Astrocyte (in vitro differentiated cells and primary cell): ENCODE measurements at places on chromosomes 1 and 21. TPM values are rescaled to one million over a fixed set of nuclear protein-coding genes. Genes with fewer than 3 reads are reported as not detected.

The MYOCOS gene
- not detected in 2 replicates for total RNA-seq

DNA sequence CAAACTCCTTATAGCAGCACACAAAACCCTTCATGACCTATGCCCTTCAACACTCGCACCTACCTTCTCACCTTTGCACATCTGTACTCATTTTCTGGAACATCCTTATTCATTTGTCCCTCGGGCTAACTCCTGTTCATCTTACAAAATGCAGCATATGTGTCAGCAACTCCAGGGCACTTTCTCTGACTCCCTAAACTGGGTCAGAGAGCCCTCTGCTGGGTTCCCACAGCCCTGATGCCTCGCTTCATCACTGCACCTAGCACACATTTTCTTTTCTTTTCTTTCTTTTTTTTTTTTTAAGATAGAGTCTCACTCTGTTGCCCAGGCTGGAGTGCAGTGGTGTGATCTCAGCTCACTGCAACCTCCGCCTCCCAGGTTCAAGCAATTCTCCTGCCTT lies 54.0 kb downstream of the RAB3B start:
- DNase-seq = no peak

The ATP6V0B gene
- 175 and 202 TPM in 2 replicates for total RNA-seq

DNA sequence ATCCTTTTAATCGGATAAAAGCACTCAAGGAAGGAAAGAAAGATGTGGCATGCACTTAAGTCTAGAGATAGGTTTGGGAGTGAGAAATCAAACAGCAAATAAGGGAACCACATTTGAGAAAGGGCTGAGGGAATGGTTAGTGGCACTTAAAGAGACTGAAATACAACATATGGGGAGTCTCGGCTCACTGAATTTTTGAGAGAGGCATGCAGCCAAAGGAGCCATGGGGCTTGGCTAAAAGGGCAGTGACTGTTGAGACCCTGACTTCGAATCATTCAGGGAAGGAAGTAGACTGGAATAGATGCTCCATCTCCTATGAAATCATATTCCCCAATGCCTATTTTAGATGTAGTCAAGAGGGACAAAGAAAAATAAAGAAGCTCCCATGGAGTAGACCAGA lies 58.3 kb upstream of the HAO2 start:
- no peak for DNase-seq

The THEM5 gene
- not detected in 2 replicates for total RNA-seq

The ORC1 gene
- total RNA-seq = 1.1 and 2.1 TPM in 2 replicates

- no peak for DNase-seq
Measured at GRCh38 chr1:245704341-245704740, 549.6 kb downstream of the KIF26B start.

GRCh38 chr1:184113251-184113650 lies 61.7 kb downstream of the TSEN15 start:
- peak; percentile 23 for DNase-seq

GRCh38 chr1:170714163-170714562 lies 50.2 kb downstream of the PRRX1 start:
- no peak for DNase-seq

- no peak for DNase-seq
Measured at GRCh38 chr1:32179193-32179442, 357 bp upstream of the TXLNA start.

DNA sequence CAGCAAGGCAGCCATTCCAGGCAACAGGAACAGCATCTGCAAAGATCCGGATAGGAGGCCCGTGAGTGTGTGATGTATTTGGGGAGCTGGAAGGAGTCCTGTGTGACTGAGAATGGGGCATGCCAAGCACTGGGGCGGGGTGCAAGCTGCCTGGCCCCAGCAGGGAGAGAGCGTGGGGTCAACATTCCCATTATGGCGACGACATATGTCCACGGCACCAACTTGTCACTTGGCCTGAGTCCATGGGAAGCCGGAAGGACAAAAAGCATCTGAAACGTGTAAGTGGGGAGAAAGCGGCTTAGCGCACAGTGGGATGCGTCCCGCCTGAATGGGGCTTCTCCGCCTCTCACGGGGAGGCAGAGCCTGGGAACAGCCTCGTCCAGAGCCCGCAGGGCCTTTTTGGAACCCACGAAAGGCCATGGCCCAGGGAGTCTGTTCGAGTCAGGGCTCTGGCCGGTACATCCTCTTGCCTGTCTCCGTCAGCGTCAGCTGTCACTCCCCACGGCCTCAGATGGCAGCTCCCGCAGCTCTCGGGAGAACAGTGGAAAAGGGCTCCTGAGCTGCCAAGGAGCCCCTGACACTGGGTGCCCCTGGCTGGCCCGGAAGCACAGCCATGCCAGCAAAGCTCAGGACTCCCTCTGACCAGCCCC lies 12.4 kb downstream of the EPHB2 start:
- DNase-seq = no peak

DNA sequence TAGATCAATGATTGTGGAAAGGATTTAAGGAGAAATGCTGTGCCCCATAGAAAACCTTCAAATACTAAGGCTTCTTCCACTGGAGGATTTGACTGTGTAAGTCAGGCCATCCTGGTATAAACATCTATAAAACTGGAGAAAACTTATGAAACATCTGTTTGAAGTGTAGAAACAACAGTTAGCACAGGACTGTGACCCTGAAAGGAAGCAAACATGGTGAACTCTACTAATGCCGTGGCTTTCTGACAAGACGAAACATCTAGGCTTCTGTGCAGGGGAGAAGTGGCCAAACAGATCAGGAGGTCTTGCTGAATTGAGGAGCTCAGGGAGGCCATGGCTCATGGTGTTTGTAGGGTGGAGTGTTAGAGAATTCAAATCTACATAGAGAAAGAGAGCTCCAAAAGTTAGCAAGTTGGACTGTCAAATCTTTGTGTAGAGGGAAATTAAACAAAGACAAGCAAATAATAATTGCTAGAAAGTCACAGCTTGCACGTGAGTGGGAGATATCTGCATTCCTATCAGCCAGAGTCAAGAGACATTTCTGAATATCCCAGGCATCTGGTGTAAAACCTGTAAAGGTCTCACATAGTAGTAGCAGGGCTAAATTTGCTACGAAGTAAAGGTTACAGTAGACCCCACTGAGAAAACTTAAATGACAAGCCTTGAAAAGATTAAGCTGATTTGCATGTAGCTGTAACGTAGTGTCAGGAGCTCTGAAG lies 566.8 kb upstream of the B3GALT2 start:
- DNase-seq = no peak

DNA sequence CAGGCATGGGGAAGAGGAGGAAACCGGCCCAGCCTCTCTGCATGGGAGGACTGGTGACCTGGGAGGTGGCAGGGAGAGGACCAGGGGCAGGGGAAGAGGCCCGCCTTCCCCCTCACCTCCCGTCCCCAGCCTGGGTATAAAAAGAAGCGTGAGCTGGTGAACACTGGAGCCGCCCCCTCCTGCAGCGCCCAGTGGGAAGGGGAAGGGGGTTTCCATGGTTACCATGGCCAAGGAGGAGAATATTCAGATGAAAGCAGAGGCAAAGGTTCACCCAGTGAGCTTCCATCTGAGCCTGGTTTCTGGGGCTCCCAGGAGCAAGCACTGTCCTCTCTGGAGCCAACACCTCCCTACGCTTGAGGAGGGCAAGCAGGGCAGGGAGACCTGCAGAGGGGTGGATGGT lies 54.9 kb downstream of the ACOT7 start:
- no peak for DNase-seq

The TMEM82 gene
- total RNA-seq = not detected in 2 replicates

The NBPF11 gene
- 8.3 and 8.7 TPM in 2 replicates for total RNA-seq

The TNFRSF4 gene
- total RNA-seq = 0.34 and 0.41 TPM in 2 replicates

- no peak for DNase-seq
Measured at GRCh38 chr1:244362476-244362875, 89.2 kb downstream of the ADSS2 start.

The PLOD1 gene
- 375 and 500 TPM in 2 replicates for total RNA-seq
